ENCODE measurements at places on chromosomes 2 and 18.

DNA sequence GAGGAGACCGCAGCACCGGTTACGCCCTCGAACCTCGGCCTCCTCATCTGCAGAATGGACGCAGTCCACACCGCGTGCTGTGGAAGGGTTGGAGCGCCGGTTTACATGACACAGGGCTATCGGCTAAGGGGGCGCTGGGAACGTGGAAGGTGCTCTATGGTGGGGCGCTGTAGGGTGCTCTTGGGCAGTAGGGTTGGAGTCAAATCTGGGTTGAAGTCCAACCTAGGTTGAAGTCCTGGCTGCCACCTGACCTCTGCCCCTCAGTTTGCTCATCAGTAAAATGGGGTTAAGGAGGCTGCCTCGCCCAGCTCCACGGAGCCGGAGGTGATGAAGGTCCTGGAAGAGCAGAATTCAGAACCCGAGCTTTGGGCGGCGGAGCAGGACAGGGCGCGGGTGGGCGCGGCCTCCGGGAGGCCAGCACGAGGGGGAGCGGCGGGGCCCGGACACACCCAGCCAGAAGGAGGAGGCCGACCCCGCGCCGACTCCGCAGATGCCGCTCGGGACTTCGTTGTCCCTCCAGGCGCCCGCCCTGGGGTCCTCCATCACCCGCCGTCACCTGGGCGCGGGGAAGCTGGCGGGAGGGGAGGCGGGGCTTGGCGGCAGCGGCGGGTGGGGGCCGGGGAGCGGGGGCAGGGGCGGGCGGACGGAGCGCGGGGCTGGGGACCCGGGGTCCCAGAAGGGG lies 558 bp upstream of the GAREM2 start:
- no peak for DNase-seq

- no peak for DNase-seq
Measured at GRCh38 chr18:62033207-62033606, 140.4 kb upstream of the RNF152 start.

DNA sequence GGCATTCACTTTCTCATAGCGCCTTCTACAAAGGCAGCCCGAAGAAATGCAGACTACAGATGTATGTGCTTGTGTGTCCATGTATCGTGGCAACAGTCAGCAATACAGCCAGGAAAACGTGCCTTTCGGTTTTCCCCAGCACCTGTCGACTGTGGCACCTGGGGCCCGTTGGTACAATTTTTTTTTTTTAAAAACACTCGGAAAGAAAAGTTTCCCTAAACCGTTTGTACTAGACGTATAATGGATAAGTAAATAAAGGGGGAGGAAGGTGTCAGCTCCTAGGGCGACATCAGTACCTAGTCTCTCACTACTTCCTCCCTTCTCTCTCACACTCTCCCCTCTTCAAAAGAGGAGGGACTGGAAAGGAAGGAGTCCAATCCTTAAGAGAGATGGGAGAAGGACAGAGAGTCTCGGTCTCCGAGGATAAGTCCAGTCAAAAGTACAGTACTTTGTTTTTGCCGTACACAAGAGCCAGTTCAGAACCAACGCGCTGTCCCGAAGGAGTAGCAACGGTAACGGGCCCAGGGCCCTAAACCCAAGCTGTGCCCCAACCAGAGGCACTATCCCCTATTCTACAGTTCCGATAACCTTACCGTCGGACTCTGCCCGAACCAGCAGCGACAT lies 759 bp downstream of the PPP4R3B start:
- peak; percentile 35 for DNase-seq

GRCh38 chr2:156192468-156192867 lies 140.1 kb downstream of the NR4A2 start:
- DNase-seq, result no peak

- DNase-seq, result no peak
Measured at GRCh38 chr2:208999911-209000310, 423.9 kb upstream of the MAP2 start.

- DNase-seq, result peak; percentile 61
Measured at GRCh38 chr2:222561817-222562645, 93.9 kb downstream of the FARSB start.

DNA sequence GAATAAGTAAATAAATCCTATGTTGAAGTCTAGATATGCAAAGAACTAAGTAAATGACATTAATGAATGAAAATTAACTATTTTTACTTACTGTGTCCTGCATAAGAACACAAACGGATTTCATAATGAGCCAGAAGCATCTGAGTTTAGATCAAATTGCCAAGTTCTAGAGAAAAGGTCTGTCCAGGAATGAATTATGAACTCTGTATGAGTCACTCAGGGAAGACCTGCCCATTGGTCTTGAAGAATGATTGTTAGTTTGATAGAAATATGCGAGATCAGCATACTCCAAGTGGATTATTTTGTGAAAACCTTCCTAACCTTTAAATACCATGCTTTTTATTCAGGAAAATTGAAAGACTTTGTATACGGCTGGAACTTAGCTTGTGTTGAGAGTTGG lies 189.5 kb downstream of the DOK6 start:
- no peak for DNase-seq

DNA sequence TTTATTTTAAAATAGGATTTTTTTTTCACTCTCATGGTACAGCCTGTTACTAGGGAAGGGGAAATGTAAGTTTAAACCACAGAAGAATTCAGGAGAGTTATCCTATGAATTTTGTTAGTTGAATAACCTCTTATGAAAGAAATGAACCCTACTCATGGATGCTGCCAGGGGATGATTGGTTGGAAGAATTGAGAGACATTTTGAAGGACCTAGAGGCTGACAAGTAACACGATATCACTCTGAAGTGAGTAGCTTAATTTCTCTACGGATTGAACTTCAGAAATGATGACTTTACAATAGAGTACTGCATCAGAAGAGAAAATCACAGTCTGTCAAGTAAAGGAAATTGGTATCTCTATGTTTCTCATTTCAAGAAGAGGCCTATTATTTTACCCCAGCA lies 1346.2 kb downstream of the SUCLG1 start:
- no peak for DNase-seq

DNA sequence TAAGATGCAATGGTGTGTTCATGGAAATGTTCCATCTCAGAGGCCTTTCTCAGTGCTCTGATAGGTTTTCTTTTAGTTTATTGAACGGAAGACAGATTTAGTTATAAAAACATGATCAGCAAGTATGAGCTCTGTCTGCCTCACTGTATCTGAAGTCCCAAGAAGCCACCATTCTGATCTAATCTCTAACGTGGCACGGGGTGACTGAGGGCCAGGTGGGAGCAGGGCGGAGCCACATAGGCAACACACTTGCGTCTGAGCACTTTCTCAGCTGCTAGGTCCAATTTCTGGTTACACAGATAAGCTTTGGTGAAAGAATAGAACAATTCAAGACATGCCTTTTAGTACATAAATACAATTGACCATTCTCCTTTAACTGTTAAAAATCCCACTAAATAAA lies 60.4 kb downstream of the SNTG2 start:
- no peak for DNase-seq

All from thyroid gland (tissue), 4 donors.